ENCODE measurements at places on chromosomes 13 and 19.

DNA sequence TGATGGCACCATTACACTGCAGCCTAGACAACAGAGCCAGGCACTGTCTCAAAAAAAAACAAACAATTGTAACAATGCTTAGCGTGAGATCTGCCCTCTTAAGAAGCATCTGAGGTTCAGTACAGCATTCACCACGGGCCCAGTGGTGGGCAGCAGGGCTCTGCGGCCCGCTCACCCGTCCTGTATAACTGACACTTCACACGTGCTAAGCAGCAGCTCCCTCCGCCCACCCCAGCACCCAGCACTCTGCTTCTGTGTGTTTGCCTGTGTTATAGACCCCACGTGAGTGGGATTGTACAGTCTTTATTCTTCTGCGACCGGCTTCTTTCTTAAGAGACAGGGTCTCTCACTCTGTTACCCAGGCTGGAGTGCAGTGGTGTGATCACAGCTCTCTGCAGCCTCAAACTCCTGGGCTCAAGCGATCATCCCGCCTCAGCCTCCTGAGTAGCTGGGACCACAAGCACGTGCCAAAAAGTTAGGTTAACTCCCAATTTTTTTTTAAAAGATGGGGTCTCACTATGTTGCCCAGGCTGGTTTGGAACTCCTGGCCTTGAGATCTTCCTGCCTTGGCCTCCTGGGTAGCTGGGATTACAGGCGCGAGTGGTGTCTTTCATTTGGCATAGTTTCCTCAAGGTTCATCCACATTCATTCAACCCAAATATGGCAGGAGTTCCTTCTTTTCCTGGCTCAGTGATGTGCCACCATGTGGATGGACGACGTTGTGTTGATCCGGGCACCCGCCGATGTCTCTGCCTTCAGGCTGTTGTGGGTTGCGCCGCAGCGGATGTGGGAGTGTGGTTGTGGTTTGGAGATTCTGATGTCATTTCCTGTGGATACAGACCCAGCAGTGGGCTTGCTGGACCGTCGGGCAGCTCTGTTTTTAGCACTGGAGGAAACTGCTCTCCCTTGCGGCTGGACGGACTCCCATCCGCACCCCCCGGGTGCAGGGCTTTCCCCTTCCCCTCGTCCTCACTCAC is 170.0 kb downstream of the KDM4B start:
- DNase-seq: no peak

GRCh38 chr19:51503286-51503817 is 1.8 kb upstream of the SIGLEC12 start:
- DNase-seq: no peak

GRCh38 chr13:27079421-27079958 is 92.1 kb downstream of the USP12 start:
- no peak for DNase-seq

GRCh38 chr13:76750126-76750525 is 136.1 kb downstream of the KCTD12 start:
- DNase-seq: no peak

DNA sequence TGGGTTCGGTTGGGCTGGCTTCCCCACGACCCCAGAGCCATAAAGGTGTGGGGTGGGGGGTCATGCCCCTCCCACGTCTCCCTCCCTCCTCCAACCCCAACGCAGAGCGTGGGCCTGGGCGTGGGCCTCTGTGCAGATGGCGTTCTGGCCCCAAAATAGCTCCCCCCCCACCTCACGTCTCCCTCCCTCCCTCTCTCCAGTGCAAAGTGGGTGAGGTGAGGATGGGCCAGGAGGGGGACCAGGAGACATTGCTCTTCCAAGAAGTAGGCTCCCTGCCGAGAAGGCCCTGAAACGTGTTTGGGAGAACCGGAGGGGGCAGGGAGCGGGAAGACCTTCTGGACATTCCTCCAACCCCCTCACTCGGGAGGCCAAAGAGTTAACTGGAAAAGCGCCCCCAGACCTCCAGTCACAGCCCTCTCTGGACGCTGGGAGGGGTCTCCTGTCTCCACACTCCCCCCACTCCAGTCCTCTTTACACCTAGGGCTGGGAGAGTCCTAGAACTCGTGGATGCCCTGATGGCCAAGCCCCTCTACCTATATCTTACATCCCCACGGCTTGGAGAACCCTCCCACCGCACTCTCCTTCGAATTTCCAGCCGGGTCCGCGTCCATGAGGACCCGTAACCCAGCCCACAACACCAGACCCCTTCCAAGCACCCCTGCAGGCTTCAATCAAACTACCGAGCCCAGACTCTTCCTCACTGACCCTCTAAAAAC is 855 bp downstream of the UNC13A start:
- DNase-seq: no peak

- no peak for DNase-seq
Measured at GRCh38 chr19:3006075-3006767, 22.9 kb downstream of the TLE2 start.

- no peak for DNase-seq
Measured at GRCh38 chr13:94233401-94233800, 246.1 kb downstream of the DCT start.

DNA sequence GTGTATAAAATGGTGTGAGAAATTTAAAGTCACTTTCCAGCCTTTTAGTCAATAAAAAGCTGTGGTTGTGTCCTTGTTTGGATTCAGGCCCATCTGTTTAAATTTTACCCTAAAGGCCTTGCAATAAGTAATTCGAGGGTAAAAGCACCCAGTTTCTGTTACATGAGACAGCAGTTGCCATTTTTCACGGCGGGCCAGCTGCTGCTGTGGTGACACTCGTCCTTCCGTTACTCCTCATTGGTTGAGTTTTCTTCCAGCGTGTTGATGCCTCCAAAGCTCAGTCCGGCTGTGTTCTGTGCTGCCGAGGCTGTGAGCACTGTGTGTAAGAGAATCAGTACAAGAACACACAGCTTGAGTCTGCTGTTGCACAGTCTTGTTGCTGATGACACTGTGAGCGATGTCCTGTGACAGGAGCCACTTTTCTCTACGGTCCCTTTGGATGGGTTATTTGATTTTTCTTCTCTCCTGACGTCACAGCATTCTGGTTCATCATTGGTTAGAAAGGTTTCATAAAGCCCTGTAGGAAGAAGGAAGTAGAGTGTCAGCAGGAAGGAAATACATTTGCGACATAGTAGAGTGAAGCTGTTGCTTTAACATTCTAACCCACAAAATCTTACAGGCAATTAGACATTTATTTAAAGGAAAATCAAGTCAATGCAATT is 602.5 kb upstream of the ARGLU1 start:
- DNase-seq: no peak

- no peak for DNase-seq
Measured at GRCh38 chr13:24153347-24153746, 7.2 kb upstream of the SPATA13 start.

DNA sequence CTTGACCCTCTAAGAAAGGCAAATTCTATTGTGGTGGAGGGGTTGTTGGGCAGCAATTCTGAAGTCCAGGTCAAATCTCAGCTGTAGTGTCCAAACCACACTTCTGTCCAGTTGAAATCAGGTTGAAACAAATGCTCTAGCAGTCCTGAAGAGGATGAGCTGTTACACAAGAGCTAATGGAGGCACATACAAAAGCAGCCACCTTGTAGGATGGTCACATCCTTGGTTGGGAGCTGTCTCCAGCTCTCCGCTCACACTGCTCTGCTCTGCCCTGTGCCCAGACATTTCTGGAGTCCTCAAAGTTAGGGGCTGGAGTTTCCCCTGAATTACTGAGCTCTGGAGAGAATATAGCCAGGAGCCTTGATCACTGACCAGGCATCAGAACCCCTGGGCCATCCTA is 47.2 kb downstream of the GPR12 start:
- DNase-seq: no peak

GRCh38 chr19:55141696-55142095 is 7.3 kb downstream of the TNNT1 start:
- no peak for DNase-seq

Measured in NCI-H1048 (cell line).